AML-193 (cell line): ENCODE measurements at places on chromosomes 11 and 22.

DNA sequence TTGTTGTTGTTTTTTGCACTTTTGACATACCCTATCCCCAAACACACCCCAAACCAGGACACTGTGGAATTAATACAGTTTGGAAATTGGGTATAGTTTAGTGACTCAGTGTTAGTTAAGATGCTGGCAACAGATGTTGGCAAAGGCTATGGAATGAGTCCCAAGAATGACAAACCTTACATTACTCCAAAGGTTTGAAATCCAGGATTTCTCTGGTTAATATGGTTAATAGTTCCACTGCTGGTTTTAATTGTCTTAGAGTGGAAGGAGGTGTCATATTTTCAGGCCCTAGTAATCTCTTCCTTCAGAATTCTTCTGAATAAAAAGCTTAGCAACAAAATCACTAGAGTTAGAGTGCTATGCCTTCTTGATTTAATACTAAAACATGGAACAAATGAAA lies 775 bp downstream of the LPXN start:
- no peak for DNase-seq

DNA sequence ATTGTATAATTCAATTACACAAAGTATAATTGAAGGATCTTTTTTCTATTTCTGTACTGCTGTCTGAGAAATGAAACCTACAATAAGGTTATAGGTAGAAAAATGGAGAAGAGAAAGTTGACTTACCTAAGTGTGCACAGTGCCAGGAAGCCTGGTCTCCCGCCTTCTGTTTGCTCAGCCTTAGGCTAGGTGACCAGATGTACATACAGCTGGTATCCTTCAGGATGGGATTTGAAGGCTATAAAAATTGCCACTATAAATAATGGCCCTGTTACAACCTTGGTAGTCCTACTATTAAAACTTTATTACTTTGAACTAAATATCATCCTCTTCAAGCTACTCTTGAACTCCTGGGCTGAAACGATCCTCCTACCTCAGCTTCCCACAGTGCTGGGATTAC lies 19.7 kb downstream of the OR51E2 start:
- DNase-seq, result no peak

DNA sequence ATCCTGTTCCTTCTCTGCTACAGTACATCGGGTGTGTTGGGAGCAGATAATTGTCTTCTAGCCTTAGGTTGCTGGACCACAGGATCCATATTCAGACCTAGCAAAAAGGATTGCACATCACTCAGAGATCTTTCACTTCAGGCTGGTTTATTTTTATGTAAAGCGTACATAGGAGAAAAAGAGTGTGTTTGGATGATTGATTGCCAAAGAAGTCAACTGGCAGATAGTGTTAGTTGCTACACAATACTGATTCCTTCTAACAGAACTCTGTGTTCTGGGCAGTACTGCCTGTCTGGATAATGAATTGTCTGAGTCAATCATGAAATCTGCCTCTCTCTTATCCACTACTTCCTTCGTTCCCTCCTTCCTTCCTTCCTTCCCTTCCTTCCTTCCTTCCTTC lies 31.0 kb upstream of the PGM2L1 start:
- DNase-seq, result no peak

- no peak for DNase-seq
These were observed 15.2 kb downstream of the NRIP3 start for GRCh38 chr11:8988329-8989234.

DNA sequence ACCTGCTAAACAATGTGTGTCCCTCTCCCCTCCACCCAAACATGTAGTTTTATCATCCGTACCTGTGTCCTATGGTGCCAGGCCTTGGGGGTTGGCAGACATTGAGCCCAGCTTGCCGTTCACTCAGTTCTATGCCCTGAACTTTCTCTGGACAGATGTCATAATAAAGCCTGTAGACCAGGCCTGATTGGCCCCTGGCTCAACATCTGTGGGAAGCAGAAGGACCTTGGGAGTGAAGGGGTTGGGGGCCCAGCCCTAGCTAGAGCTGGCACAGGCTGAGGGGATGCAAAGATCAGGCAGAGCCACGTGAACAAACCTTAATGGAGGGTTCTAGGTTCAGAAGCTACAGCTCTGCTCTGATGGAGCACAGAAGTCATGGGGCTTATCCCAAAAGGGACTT lies 600.6 kb downstream of the BUD13 start:
- DNase-seq, result no peak

DNA sequence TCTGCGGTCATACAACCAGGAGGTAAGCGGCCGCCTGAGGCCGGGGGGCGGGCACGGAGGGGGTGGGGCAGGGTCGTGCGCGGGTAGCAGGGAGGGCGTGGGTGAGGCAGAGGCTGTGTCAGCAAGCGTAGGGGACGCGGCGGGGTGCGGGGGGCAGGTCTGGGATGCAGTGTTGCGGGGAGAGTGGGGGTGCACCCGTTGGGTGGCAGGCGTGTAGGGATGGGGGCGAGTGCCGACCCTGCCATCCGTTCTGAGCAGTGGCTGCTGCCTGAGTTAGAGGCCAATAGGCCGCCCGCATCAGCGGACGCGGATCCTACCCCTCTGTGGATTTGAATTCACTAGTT lies 1.4 kb downstream of the RIC8A start:
- no peak for DNase-seq

GRCh38 chr11:108958368-108959104 lies 293.7 kb downstream of the DDX10 start:
- no peak for DNase-seq

DNA sequence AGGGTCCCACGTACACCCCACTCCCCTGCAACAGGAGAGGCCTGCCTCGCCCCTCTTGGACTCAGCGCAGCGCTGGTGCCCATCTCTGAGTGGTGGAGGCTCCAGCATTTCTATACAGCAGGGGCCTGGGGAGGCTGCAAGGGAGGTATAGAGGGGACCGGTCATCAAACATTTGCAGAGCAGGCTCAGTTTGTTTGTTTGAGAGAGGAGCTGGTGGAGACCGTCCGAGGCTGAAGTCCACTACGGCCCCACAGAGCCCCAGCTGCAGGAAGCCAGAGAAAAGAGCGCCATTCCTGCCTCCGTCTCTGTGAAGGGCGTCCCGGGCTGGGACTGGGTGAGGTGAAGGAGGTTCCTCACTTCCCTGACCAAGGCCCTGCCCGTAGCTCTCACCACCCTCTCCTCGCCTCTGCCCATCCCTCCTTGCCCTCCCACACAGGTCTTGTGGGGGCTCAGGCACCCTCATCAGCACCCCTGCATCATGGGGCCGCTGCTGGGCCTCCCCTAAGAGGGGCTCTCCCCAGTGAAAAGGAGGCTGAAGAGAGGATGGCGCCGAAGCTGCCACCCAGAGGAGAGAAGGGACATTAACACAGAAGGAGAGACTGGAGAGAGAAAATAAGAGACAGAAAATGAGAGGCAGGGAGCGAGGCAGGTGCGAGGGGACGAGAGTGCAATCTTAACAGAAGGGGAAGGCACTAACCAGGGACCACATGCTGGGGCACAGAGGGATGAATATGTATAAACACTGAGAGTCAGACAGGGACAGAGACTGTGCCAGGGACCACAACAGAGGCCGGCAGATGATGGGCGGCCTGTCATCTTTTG lies 24.5 kb downstream of the RPUSD4 start:
- no peak for DNase-seq

- DNase-seq, result no peak
These were observed 2.5 kb downstream of the APOL4 start for GRCh38 chr22:36199001-36199551.

- DNase-seq, result no peak
These were observed 166.8 kb downstream of the NTM start for GRCh38 chr11:131537196-131537595.

- DNase-seq, result no peak
These were observed 82.2 kb upstream of the SEPTIN5 start for GRCh38 chr22:19631899-19632667.
